NCI-H2107 (cell line): ENCODE measurements at places on chromosomes 7 and 10.

GRCh38 chr7:114085592-114086501, 167.0 kb upstream of the PPP1R3A start:
- peak; percentile 35 for DNase-seq

DNA sequence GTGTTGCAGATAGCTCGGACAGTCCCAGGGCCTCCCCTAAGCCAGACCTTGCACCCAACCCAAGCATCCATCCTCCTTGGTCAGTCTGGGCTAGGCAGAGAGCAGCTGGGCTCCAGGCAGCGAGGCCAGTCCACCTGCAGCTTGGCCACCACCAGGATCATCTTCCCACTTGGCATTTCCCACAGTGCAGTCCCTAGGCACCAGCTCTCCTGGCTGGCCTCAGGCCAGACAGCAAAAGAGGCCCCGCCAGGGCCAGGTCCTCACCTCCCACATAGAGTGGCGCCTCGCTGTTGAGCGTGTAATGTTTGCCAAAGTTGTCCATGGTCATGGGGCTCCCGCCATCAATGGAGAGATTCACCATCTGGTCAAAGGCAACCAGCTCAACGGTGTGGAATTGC, 171.7 kb downstream of the LCOR start:
- DNase-seq, result no peak

DNA sequence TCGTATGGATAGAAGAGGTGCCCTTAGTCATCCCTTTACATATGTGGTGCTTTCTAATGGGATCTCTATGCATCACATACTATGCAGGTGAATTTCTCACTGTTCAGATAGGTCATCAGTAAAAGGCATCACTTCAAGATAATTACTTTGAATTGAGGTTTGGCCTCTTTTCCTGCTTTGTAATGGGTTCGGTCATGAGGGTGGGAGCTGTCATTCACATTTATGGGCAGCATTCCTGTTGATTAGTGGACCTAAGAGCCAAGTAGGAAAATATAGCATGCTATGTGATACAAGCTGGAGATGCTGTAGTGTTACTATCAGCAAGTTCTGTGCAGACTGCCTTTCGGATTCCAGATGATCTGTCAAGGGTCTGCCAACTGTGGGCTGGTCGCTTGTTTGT, 156.3 kb downstream of the LCOR start:
- DNase-seq, result no peak

DNA sequence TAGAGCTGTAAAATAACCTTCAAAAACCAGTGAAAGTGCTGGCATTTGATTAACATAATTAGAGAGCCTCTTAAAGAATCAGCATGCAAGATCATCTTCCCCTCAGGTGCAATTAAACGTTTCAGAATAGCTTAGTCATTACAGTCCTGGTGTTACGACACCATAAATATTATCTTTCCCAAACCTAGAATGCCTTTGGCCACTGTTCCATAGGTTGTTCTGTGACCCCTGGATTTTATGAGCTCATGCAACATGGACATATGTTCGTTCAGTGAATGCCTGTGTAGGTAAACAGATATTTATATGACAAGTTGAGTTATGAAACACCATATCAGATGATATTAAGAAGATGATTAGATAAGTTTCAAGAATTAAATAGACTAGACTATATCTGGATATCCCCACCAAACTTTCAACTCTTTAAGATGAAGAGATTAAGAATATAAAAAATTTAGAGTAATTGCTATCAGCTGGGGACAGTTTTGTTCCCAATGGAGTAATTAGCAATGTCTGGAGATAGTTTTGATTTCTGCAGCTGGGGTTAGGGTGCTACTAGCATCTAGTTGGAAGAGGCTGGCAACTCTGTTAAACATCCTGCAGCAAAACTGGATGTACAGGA, 263.5 kb upstream of the DKK1 start:
- no peak for DNase-seq

GRCh38 chr7:90617442-90617841, 21.3 kb downstream of the CDK14 start:
- no peak for DNase-seq

DNA sequence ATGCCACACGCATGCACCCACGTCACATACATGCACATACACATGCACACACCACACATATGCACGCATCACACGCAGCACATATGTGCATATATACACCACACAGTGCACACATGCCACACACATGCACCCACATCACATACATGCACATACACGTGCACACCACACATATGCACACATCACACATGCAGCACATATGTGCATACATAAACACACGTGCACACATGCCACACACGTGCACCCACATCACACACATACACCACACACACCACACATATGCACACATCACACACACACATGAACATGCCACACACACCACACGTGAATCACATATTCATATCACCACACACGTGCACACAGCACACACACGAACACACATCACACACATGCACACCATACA, 338.8 kb downstream of the PTPRN2 start:
- DNase-seq, result no peak

GRCh38 chr7:1123715-1124114, 35.8 kb downstream of the GPER1 start:
- DNase-seq, result no peak

DNA sequence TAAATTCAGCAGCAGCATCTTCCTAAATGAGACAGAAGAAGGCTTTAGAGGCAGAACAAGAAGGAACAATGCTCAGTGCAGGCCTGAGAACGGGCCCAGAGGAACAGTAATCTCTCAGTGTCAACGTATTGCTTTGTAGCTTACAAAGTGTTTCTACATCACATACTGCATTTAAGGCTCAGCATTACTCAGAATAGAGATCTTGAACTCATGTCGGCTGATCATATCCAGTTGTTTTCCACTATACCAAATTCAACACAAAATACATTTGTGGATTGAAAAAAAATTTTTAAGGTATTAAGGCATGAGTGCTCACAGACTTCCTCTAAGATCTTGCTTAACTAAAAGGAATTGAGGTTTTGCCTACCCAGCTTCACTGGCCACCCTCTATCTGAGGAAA, 325.1 kb downstream of the HPSE2 start:
- no peak for DNase-seq

- no peak for DNase-seq
Measured at GRCh38 chr10:96703358-96703757, 17.0 kb downstream of the PIK3AP1 start.

- DNase-seq, result no peak
Measured at GRCh38 chr10:127694580-127695193, 42.3 kb upstream of the FOXI2 start.

DNA sequence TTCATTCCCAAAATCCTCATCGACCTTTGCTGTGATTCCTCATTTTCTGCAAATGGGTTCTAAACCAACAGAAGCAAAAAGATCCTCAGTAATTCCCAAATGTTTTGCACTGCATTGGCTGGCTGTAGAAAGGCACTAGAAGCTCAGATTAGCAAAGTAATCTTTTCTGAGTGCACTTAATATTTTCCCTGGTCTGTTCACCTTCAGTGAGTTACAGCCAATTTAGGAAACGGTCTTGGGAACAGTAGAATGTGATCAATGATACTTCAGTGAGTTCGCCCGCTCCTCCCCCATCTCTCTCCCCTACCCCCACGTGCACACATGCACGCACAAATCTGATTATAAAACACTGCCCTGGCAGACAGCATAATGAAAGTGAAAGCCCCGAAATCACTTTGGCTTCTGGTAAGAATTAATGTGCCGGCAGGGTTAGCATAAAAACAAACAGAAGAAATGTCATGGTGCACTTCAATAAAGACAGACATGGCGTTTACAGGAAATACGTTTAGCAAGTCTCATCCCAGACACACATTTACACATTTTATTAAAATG, 201.3 kb upstream of the CDCA7L start:
- no peak for DNase-seq

- no peak for DNase-seq
Measured at GRCh38 chr7:47441796-47442604, 139.9 kb downstream of the TNS3 start.

GRCh38 chr7:46207931-46208634, 287.0 kb upstream of the IGFBP3 start:
- no peak for DNase-seq

GRCh38 chr10:61189912-61190311, 245.9 kb upstream of the RHOBTB1 start:
- no peak for DNase-seq

DNA sequence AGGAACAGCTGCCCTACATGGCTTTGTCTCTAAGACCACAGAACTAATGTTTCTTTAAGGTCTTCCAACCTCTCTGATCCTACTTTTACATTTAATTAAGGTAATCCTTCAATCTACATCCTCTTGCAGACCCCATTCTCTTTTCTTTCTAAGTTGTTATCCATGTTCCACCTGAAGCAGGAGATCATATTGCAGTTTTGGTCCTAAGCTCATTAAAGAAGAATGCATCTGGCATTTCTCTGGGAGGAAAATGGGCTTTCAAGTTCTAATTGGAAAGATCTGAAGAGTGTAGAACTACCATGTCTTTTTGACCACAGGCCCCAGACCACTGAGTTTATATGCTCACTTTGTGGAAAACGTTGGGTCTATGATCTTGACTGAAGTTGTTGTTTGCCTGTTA, 111.2 kb downstream of the SEM1 start:
- DNase-seq, result no peak

GRCh38 chr7:155778349-155778748, 33.9 kb downstream of the SHH start:
- no peak for DNase-seq

GRCh38 chr10:62433901-62434300, 59.7 kb downstream of the ZNF365 start:
- no peak for DNase-seq

- no peak for DNase-seq
Measured at GRCh38 chr10:17907641-17908040, 44.1 kb upstream of the SLC39A12 start.

GRCh38 chr10:19762026-19762425, 54.2 kb upstream of the PLXDC2 start:
- no peak for DNase-seq

DNA sequence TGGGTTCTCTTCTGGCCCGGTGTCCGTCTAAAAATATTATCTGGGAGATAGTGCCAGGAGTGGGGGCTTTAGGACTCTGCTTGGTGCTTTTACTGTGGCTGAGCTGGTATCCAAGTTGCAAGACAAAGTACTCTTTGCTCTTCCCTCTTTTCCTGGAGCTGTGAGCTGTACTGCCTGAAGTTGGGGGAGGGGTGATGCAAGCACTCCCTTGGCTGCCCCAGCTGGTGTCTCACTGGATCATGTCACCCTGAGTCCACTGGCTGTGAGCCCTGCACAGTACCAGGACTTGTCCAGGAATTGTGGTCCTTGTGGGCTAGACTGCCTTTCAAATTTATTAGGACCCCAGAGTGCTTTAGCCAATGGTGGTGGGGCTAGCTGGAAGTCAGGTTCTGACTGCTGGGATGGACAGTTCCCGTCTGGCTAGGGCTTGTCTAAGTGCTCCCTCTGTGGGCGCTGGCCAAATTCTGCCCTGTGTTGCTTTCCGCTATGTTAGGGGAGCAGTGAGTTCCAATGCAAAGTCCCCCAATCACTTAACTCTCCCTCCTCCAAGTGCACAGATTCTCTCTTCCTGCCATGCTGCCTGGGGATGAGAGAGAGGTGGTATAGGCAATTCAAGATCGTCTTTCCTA, 13.1 kb downstream of the CC2D2B start:
- no peak for DNase-seq

DNA sequence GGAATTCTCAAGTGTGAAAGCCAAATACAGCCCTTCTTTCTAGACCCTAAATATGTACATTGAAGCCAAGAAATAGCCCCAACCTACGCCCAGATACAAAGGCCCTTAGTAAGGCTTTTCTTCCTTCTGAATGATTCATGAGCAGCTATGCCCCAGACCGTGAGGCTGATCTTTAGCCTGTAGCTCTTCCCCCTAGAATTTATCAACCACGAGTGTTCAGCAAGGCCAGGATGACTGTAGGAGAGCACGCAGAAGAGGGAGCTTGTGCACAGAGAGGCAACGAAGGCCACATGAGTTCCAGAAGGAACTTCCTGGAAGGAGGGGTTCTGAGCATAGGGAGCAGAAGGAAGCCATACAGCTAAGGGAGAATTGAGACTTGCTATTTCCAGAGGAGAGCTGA, 53.0 kb upstream of the HABP2 start:
- no peak for DNase-seq

- DNase-seq, result no peak
Measured at GRCh38 chr10:44459671-44460070, 74.8 kb upstream of the CXCL12 start.

- no peak for DNase-seq
Measured at GRCh38 chr7:32206987-32207386, 136.8 kb upstream of the PDE1C start.

DNA sequence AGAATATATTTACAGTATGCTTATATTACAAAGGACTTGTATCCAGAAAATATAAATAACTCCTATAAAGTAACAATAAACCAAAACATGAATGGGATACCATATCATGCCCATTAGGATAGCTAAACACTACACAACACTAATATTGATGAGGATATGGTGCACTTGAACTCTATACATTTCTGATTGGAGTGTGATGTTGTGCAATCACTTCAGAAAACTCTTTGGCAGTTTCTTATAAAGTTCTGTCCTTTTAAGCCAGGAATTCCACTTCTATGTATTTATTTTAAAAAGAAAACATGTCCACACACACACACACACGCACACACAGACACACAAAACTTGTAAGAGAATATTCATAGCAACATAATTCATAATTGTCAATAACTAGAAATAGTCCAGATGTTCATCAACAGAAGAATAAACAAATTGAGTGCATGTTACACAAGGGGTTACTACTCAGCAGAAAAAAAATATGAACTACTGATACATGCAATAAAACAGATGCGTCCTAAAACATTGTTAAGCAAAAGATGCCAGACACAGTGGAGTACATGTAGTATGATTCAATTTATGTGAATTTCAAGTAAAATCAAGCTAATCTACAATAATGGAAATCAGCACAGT, 416.0 kb downstream of the PLXDC2 start:
- DNase-seq, result no peak

DNA sequence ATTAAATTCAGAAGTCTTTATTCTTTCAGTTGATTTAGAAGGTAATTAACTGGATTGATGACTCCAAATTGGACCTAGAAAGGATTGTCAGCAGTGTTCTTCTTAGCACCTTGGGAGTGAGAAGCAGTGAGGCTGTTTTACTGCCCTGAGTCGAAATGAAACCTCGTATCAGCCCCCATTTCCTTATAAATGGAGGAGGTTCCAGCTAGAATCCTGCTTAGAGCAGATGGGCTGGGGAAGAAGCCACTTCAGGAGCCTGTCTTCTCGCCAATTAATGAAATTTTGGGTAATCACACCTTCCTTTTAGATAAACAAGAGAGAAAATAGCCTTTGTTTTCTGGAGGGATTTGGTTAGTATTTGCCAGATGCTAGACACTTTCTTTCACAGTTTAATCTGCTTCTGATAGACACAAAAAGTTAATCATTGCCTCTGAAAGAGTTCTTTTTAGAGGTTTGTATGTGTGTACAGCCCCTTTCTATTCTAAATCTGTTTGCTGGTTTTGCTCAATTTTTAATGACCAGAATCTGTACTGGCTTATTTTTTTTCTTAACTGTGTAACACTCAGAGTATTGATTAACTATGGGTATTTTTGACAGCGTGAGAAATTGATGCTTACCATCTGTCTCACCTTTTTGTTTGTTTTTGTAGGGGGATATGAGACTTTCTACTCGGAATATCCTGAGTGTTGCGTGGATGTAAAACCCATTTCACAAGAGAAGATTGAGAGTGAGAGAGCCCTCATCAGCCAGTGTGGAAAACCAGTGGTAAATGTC, 4.6 kb downstream of the DUSP5 start:
- DNase-seq, result no peak
